Choroid plexus epithelial cell (primary cell): ENCODE measurements at places on chromosomes 4 and X.

DNA sequence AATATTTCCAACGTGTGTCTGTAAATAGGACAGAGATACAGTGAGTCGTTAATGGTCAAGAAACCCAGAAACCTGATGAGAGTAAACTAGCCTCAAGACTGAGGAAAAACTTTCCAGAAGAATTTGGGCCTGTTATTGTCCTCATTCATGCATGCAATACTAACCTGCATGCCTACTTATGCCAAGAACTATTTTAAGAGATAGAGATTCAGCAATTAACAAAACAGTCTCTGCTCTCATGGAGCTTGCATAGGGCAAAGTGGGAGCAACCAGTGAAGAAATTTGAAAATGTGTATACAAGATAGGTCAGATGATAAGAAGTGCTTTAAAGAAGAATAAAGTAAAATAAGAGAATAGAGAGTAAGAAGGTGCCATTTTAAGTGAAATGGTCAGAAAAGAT, 66.1 kb upstream of the FRG1 start:
- no peak for DNase-seq

DNA sequence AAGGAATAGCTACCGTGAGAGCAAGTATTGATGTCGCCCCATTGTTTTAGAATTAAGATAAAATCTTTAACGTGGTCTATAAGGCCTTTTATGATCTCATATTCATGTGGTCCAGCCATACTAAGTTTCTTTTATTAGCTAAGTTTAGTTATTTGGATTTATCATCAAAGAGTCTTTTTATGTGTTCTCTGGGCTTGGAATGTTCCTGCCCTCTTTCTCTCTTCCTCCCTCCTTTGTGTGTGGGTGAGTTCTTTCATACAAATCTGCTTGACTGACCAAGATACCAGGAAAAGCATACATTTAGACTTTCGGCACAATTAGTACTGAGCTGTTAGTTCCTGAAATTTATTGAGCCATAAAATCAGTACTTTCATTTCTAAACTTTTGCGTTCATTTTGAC, 11.3 kb downstream of the TDO2 start:
- no peak for DNase-seq

DNA sequence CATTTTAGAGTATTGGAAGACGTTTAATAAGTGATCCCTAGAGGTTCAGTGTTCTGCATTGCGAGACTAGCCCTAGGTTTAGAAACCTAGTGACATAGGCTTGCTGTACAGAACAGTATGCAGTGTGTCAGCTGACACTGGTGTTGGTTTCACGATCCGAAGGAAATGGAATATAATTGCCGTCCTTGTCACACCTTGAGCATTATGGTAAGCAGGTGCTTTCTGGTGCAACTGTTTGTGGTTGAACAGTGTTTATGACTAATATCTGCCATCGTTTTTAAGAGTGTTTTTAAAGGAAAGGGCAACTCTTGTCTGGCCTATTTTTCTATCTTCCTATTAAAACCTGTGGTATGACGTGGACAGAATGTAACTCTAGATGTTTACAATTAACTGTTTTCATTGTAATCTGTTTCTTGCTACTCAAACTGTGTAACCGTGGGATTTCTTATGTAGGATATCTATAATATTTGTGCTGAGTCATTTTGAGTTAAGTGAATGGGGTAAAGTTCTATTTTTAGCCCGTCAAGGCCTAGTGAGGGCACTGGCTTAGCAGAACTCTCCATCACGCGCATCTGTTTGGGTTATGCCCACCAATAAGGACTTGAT, 53.8 kb upstream of the TBC1D14 start:
- DNase-seq, result peak; percentile 86

- DNase-seq, result no peak
Observed at GRCh38 chr4:10135260-10135659, 18.7 kb upstream of the WDR1 start.

DNA sequence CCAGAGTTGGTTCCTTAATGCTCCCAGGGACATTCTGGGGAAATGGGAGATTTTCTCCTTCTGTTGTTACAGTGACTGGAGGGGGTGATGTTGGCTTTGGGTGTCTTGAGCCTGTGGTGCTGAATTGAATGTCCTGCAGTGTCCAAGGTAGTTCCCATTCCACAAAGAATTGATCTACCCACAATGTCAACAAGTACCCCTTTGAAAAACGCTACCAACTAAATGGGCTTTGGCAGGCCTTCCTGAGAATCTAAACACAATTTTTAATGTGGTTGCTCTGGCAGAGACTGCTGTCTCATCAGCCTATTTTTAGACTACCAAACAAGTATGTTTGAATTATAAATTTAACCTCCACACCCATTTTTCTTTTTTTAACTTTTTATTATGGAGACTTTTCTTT, 69.4 kb downstream of the CCKAR start:
- DNase-seq, result peak; percentile 30

DNA sequence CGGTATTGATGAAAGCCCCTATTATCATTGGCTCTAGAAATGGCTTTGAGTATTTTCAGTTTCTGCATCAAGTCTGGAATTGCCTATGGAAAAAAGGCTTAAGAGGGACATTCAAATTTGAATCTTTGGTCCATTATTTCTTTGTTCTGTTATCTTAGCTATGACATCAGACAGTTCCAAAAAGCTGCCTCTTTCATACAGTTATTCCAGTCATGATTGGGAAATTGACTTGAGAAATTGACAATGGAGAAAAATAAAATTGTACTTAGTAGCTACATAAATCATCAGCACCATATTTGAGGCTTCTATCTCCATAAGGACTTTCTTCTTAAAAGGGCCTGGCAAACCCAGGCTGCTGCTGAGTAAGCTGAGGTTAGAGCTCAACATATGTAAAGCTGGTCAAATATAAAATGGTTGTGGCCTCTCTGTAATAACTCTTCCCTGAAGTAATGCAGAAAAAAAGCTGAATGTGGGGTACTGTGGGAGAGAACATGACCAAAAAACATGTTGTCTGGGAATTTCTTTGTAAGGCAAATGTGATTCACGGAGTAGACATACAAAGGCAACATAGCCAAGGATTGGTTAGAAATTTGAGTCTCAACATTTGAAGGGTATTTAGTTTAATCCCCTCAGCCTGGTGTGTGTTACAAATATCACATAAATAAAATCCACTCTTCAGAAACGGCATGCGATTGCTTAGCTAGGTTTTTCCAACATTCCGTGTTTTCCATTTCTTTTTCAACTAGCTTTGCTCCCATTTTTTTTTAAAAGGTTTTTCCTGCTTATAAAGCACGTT, 100.9 kb downstream of the LNX1 start:
- DNase-seq, result peak; percentile 14

GRCh38 chr4:76879731-76880364, 18.1 kb downstream of the SOWAHB start:
- DNase-seq, result peak; percentile 41

DNA sequence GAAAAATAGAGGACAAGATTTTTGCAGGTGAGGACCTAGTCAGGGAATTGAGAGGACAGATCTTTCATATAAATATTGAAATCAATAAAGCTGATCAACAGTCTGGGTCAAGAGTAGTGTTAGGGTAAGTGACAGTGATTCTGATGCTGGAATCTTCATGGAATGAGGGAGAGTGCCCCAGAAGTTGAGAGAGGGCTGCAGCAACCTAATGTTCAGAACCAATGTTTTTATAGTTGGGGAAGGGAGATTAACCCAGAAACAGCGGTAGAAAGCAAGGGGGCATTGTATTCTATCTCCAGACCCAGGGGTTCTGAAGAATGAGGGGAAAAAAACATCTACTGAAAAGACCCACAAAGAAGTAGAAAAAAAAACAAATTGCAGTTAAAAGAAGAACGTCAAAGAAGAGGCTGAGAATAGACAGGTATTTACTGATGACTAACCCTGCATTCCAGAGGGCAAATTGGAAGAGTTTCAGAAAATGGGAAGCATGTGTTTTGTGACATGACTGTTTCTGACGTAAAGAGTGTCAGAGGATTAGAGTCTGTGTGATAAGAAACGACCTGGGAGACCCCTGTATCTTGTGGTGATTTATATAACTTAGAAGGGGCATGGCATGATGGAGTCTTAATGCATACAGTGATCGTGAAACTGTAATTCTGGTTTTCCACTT, 819.6 kb upstream of the EPHA5 start:
- DNase-seq, result peak; percentile 83

DNA sequence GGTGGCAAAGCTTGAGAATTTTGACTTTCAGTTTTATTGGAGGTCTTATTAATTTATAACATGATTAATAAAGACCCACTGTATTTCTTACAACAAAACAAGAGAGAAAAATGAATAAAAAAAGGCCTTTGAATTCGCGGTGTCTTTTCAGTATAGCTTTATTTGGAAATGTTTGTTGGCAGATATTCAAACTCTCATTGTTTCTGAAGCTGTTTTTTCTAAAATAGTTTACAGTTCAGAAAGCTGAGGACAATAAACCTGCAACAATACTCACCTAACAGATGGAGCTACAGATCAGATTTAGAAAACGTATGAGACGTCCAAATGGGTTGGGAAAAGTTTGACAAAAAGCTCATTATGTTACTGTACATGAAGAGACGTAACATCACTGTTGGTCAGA, 2.4 kb upstream of the SPARCL1 start:
- DNase-seq, result no peak

- DNase-seq, result no peak
Observed at GRCh38 chrX:70338290-70338689, 48.4 kb downstream of the KIF4A start.

DNA sequence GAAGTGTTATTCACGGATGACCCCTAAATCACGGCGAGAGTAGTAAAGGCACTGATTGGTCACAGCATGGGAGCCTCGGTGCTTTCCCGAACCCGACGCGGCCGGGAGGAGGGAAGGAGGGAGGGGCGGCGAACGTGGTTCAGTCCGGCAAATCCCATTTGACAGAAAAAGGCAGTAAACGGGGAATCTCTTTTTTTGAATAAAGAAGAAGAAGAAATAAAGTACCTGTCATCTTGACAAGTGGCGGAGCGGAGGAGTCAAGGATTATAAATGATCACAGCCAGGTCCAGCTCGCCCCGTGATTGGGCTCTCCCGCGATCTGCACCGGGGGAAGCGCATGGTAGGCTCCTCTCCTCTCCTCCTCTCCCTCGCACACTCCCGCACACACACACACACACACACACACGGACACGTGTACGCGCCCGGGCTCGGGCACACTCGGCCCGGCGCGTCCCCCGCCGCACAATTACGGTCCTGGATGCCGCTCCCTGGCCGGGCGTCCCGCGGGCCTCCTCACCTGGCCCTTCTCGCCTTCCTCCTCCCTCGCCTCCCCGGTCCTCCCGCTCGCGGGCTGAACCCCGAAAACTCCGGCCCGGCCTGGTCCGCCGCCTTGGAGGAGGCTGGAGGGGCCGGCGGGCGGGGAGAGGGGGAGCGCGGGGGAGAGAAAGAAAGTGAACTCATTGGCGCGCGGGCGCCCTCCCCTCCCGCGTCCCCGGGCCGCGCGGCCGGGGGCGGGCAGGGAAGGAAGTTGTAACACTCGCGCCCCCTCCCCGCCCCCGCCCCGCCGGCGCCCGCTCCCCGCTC, 99.2 kb upstream of the TENM3 start:
- DNase-seq, result peak; percentile 88

- DNase-seq, result no peak
Observed at GRCh38 chr4:22504922-22505321, 10.9 kb downstream of the ADGRA3 start.

DNA sequence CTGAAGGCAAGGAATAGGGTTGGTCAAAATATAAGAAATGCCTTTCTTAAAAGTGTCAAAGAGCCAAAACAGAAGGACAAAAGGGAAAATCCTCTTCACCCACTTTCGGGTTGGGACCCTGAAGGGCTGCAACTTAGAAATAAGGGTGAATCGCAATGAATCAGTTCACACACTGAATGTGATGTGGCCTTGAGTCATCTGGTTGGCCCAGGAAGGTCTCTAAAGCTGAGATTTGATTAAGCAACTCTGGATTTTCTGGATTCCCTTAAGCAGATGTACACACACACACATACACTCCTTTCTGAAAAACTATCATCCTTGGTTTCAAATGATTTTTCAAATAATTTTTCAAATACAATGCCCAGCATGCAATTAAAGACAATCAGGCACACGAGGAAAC, 13.1 kb downstream of the TAB3 start:
- DNase-seq, result peak; percentile 76

DNA sequence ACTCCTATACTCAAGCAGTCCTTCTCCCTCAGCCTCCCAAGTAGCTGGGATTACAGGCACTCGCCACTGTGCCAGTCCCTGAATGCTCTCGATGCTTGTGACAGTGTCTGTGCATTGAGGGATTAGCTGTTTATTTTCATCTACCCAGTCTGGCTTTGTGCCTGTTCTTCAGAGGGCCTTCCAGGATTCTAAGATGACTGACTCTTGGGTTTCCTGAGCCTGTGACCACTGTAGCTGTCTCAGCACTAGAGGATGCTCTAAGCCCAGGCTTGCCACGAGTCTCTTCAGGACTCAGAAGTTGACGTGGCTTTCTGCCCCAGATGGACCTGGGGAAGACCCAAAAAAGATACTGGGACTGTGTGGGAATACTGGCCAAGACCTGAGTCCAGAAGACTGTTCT, 201.4 kb downstream of the ARHGAP10 start:
- DNase-seq, result peak; percentile 37

DNA sequence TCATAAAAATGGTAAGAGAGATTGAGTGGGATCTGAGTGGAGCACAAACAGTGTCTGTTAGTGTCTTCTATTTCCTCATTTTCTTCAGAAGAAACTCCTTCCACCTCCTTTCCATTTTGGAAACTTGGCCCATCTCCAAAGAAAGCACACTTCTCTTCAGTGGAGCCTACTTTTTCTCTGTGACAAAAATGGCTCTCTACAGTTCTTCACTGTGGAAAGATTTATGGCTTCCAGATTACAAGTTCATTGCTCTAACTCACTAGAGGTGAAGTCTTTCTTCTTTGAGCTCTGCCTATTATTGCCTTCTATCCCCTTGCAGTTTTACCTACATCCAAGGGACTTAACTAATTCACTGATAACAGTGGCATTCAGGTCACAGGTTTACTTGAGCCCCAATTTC, 325.8 kb downstream of the ANTXR2 start:
- DNase-seq, result no peak

DNA sequence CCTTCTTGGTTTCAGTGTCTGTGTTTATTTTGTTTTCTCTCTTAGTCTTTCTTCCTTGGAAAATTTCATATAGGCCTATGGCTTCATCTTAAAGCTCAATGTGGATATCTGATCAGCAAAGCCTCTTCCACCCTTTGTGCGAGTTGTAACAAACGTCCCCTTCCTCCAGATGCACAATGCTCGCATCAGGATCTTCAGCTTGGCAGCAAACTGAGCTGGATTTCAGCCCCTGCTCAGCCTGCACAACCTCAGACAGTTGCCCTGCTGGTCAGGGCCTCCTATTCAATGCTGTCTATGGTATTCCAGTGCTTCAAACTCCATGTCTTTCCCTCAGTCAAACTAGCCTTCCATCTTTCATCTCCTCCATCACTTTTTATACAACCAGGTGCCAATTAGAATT, 309.4 kb downstream of the ARHGAP24 start:
- no peak for DNase-seq
